ENCODE measurements at places on chromosomes 6 and 20.

DNA sequence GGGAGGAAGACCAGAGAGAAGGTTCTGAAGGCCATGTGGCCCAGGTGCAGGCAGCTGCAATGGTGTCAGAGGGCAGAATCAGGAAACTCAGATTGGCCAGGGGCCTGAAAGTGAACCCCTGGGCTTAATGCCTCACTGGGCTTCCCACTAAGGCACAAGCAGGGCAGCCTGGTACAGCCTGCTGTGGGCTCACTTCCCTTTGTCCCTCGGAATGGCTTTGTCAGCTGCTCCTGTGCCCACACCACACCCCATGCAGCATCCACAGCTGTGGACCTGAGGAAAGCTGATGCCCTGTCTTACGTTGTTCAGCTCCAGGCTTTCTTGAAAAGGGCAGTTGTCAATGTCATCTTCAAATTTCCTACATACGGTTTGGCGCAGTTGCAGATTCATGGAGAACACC lies 2.4 kb downstream of the CST9 start:
- no peak for DNase-seq

DNA sequence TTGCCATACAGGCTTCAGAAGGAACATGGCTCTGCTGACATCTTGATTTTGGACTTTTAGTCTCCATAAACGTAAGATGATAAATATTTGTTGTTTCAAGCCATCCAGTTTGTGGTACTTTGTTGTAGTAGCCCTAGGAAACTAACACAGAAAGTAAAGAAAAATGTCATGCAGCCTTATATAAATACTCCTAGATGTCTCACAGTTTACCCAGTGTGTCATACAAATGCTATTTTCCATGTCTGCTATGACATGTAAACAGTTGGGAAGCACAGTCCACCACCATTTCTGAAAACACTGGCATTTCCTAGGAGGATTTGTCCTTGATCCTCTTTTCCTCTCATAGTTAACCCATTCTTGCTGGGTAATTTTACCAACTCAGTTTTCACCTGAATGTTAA lies 30.6 kb upstream of the ME1 start:
- no peak for DNase-seq

- DNase-seq, result peak; percentile 90
Measured at GRCh38 chr20:63969838-63970713, at the start of gene ZNF512B. Gene ZNF512B, minus strand, starts transcription at chr20:63969930. Its CDS starts 1,980 bp downstream, at chr20:63967950.

DNA sequence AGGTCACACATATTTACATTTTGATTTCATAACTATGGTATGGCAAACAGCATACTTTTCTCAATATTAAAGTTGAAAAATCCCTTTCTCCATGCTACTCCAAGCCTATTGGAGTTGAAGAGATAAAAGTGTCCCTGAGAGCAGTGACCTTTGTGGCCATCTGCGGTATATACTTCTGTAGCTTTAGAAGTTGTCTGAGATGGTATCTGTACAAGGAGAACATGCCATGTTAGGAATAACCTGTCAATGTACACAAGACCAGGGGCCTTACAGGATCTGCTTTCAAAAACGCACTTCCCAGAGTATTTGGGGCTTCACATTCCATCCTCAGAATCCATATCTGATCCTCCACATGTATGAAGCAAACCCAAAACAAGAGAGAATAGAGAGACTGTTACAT lies 226.7 kb downstream of the MEI4 start:
- no peak for DNase-seq

DNA sequence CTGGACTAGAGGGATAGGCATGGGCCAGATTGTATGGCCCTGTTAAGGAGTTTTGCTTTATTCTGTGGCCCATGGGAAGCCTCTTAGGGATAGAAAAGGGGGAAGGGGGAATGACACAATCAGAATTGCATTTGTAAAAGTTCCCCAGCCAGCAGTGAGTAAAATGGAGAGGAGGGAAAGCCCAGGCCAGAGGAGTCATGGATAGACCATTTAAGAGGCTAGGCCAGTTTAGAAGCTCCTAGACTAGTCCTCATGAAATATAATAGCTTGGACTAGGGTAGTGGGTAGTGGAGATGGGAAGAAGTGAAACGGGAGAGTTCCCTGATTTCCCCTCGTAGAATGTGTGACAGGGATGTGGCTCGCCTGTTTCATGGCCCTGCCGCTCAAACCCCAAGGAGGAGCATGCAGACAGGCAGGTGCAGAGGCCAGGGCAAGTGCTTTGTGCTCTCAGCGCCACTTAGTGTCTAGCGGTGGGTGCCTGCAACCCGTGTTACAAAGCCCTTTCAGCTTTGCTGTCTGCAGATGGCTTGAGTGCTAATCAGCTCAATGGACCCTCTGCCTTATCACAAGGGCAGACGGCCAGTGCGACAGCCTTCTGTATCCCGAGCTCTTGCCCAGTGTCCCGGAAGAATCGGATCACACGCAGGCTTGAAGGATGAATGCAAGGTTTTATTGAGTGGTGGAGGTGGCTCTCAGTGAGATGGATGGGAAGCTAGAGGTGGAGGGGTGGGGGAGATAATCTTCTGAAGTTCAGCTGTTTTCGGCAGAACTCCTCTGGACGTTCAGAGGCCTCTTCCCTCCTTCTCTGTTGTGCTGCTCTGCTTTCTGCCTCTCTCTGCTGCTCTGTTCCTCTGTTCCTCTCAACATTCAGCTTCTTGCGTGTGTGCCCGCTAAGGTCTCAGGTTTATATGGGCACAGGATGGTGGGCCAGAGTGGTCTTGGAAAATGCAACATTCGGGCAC lies 141.1 kb downstream of the CEP57L1 start:
- peak; percentile 54 for DNase-seq

GRCh38 chr6:31441365-31442267 lies 38.2 kb downstream of the MICA start:
- DNase-seq, result peak; percentile 88

GRCh38 chr6:80543598-80544222 lies 437.2 kb downstream of the BCKDHB start:
- DNase-seq, result peak; percentile 14

GRCh38 chr6:110067837-110068591 lies 89.9 kb downstream of the GPR6 start:
- DNase-seq, result peak; percentile 25

GRCh38 chr6:167152862-167153261 lies 4.9 kb downstream of the GPR31 start:
- no peak for DNase-seq

DNA sequence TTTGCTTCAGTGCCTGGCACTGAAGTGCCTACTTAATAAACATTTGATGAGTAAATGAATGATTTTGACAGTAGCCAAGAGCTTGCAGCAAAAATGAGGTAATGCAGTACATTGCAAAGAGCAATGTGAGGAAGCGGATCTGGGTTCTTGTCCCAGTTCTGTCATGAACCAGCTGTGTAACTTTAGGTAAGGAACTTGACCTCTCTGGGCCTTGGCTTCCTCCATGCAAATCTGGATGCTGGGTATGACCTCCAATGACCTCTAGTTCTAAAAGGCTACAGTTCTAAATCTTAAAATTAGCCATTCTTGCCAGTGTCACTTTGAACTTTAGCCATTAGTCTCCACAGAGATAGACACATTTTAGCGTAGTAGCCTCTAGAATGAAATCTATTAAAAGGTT lies 3.6 kb upstream of the SAMD5 start:
- no peak for DNase-seq
